ENCODE measurements at places on chromosomes 3 and 15. TPM values are rescaled to one million over a fixed set of nuclear protein-coding genes. Genes with fewer than 3 reads are reported as not detected.

GRCh38 chr3:157071744-157072525, 88.0 kb downstream of the CCNL1 start:
- no peak for DNase-seq

- no peak for DNase-seq
Observed at GRCh38 chr15:66956672-66957430, 108.6 kb upstream of the SMAD3 start.

CP gene
- not detected for total RNA-seq

STT3B gene
- 120 TPM for total RNA-seq

DNA sequence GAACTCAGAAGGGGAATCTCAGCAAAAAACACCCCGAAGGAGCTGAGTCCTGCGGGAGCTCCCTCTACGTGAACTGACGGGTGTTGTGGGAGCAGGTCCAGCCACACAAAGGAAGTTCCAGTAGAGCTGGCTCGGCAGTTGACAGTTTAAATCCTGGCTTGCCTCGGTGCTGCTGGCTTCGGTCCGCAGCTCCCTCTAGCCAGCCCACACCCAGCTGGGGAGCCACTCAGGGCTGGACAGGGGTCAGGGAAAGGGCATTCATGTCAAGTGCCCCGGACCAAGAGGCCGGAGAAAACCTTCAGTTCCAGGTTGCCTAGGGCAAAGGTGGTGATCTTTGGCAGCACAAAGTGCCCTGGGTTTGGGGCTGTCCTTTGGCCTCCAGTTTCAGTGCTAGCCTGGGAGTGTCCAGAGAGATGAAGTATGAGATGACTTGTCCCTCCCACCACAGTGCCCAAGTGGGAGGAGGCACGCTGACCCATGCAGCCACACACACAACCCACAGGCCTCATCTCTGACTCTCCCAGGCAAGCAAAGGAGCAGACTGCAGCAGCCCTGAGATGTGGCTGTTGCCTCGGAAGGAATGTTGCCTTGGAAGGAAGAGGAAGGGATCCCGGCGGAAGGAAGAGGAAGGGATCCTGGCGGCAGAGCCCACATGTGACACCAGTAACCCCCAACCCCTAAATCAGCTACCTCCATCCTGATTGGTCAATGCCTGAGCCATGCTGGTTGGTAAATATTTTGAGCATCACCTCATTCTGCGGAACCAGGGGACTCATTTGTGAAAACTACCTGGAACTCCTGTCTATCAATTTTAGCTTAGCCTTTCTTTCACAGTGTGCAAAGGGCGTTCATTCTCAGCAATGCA, 13.9 kb upstream of the ANPEP start:
- DNase-seq, result no peak

SHF gene
- total RNA-seq, result 16.1 TPM

DNA sequence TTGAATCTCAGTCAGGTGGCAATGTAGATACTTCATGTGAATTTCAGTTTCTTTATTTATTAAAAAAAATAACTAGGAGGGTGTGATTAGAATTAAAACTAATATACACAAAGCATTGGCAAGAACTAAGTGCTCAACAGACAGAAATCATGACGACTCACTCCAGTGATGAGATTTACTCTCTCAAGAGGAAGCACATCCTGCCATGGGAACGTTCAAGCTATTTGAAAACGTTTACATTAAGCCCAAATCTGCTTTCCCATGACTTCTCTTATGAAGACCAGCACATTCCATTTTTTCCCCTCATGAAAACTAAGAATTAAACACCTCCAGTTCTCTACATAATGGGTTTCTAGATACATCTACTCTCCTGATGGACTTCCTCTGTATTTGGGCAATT, 8.5 kb downstream of the WDR53 start:
- no peak for DNase-seq

All from activated CD4-positive, alpha-beta T cell treated with anti-CD3 and anti-CD28 coated beads, Interleukin-2, amount 10 ng/mL, durations not matched to agents 24 days and 14 days (primary cell).